ENCODE measurements at places on chromosomes 12 and 14.

- no peaks in the 10 kb centered on the region for H3K27me3 ChIP-seq
- no peak overlapping the region for H3K4me3 ChIP-seq
- no peaks in the 10 kb centered on the region for H3K4me1 ChIP-seq
- no peak overlapping the region for H3K27ac ChIP-seq
- no peaks in the 10 kb centered on the region for H3K36me3 ChIP-seq
Observed at GRCh38 chr12:108759924-108760323, 28.6 kb upstream of the CORO1C start.

GRCh38 chr12:124350491-124350890 lies 55.6 kb downstream of the RFLNA start:
- H3K36me3 ChIP-seq = peaks cover 19% of the 10 kb centered on the region
- H3K27ac ChIP-seq = no peak overlapping the region
- H3K27me3 ChIP-seq = no peaks in the 10 kb centered on the region
- H3K4me3 ChIP-seq = no peak overlapping the region
- DNase-seq = no peak

GRCh38 chr14:49363821-49364751 lies 222.1 kb downstream of the RPS29 start:
- no peaks in the 10 kb centered on the region for H3K27me3 ChIP-seq
- H3K27ac ChIP-seq = no peak overlapping the region
- no peaks in the 10 kb centered on the region for H3K36me3 ChIP-seq
- H3K4me1 ChIP-seq = no peaks in the 10 kb centered on the region
- H3K4me3 ChIP-seq = no peak overlapping the region
- DNase-seq = no peak

GRCh38 chr14:95784137-95784536 lies 70.2 kb upstream of the TCL1A start:
- H3K4me3 ChIP-seq = no peak overlapping the region
- H3K4me1 ChIP-seq = no peaks in the 10 kb centered on the region
- H3K27ac ChIP-seq = no peak overlapping the region
- no peaks in the 10 kb centered on the region for H3K27me3 ChIP-seq
- H3K36me3 ChIP-seq = no peaks in the 10 kb centered on the region

Measured in activated T-helper 2 cell treated with anti-CD3 and anti-CD28 coated beads, Interferon-gamma antibody, Interleukin-2, Interleukin-4, amounts not matched to agents 10 μg/mL and 5 μg/mL and 100 μg/mL, durations not matched to agents 14 hours and 24 hours and 36 hours (primary cell).